ENCODE measurements at places on chromosomes 3 and 15. TPM values are rescaled to one million over a fixed set of nuclear protein-coding genes. Genes with fewer than 3 reads are reported as not detected.

Gene KLHL40
- not detected for total RNA-seq

- no peak for DNase-seq
Observed at GRCh38 chr15:26103002-26103404, 239.9 kb upstream of the ATP10A start.

DNA sequence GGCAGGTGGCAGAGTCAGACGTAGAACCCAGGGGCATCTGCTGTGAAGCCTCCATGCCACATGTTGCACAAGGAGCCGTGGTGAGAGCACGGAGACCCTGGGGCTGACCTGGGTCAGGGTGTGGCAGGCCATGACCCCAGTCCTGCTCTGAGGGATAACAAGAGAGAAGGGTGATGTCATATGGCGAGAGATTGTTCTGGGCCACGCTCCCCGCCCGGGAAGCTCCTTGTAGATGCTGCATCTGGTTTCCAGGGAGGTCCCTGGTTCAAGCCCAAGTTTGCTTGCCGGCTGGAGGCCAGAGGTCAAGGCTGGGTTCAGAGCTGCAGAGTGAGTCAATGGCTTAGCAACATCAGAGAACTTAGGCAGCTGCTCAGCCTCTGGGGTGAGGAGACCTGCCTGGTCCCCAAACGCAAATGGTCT, 17.3 kb downstream of the FGD5 start:
- DNase-seq = no peak

DNA sequence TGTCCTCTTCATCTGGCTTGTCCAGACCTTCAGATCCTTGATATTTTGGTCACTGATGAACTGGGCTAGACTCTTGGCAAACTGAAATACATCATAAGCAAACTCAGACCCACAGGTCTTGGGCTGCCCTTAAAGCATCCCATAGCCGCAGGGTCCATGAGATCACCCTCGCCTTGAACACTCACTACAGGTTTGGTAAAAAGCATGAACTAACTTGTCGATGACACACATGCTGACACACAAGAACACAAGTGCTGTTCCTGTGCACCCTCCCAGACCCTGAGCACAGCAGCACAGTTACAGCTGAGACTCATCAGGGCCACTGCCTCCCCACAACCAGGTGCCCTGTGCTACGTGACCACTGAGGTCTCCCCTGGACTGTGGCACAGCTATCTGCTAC, 21.0 kb downstream of the PFKFB4 start:
- DNase-seq = no peak

DNA sequence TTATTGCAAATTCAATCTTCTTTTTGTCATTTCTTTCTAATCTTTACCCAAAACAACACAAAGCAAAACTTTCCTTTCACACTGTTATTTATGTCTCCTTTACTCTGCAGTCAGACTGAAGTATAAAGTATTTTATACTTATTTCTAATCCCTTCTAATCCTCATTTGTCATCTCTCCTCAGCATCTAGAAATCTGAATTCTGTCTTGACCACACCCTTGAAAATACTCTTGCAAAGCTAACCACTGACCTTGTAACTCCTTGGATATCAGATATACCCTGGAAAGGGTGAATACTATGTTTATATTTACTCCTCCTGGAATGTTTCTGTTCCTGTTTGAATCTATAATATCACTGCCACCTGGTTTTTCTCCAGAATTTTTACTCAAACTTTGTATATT, 481.1 kb downstream of the ZNF385D start:
- DNase-seq = no peak

Measured in endothelial cell of umbilical vein (primary cell).